ENCODE measurements at places on chromosomes 16 and 17.

GRCh38 chr17:50466371-50467113 is 2.1 kb downstream of the CHAD start:
- DNase-seq = no peak

DNA sequence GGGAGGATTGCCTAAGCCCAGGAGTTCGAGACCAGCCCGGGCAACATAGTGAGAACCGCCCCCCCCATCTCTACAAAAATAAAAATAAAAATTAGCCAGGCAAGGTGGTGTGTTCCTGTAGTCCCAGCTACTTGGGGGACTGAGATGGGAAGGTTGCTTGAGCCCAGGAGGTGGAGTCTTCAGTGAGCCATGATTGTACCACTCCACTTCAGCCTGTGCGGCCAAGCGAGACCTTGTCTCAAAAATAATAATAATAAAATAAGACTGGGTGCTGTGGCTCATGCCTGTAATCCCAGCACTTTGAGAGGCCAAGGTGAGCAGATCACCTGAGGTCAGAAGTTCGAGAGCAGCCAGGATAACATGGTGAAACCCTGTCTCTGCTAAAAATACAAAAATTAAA is 11.5 kb downstream of the PDP2 start:
- DNase-seq = no peak

DNA sequence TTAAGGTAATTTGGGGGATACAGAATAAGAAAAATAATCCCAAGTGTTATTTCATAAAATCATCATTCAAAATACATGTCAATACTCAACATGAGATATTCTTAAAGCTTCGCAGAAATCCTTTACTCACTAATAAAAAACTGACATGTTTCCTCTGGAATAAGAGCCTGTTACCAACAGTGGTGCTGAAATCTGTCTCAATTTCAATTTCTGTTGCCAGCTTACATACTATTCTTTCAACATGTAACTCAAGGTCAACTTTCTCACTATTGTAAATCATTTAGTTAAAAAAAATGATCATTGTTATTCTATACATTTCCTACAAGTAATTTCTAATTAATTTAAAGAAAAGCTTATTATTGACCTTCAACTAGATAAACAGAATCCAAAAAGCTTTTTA is 67.9 kb downstream of the CEP95 start:
- no peak for DNase-seq

DNA sequence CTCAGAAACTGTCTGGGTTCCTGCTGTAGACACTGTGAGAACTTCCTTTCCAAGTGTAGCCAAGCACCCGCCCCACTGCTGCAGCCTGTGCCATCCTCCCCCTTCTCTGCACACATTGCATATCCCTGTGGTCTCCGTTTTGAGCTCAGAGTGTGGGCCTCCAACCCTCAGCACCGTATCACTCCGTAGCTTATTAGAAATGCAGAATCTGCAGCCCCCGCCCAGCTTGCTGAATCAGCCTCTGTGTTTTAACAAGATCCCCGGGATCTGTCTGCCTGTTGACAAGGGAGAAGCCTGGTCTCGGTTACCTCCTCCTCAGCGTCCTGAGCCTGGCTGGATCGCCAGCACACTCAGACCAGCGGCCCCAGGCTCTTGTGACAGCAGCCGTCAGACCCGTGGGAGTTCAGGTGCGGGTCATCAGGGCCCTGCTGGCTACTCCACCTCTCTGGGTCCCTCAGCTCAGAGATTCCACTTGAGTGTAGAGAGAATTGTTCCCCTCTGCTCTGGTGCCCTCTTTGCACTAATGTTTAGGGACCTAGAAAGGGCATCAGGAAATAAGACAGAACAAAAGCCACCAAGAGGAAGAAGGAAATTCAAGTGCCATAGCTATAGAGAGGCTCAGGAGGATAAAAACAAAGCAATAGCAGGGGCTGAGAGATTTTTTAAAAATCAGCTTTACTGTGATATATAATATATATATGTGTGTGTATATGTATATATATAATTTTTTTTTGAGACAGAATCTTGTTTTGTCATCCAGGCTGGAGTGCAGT is 92.3 kb downstream of the PITPNC1 start:
- DNase-seq = no peak

GRCh38 chr17:17351356-17351891 is 48.3 kb downstream of the NT5M start:
- peak; percentile 62 for DNase-seq

GRCh38 chr16:57001026-57001679 is 11.8 kb downstream of the NLRC5 start:
- DNase-seq = no peak

GRCh38 chr17:10178506-10178991 is 19.9 kb downstream of the GAS7 start:
- no peak for DNase-seq

- no peak for DNase-seq
Observed at GRCh38 chr17:66950886-66951604, 13.5 kb upstream of the CACNG4 start.

All from left hindlimb (tissue), 1 donor.